ENCODE measurements at places on chromosomes 1 and 21. TPM values are rescaled to one million over a fixed set of nuclear protein-coding genes. Genes with fewer than 3 reads are reported as not detected.
A peak's percentile ranks its signal among the peaks of the same experiment; 100 is the strongest.

- DNase-seq, result no peak
Measured at GRCh38 chr1:33810571-33810970, 53.3 kb upstream of the HMGB4 start.

- DNase-seq, result no peak
Measured at GRCh38 chr1:63074321-63074720, 248.0 kb upstream of the FOXD3 start.

DNA sequence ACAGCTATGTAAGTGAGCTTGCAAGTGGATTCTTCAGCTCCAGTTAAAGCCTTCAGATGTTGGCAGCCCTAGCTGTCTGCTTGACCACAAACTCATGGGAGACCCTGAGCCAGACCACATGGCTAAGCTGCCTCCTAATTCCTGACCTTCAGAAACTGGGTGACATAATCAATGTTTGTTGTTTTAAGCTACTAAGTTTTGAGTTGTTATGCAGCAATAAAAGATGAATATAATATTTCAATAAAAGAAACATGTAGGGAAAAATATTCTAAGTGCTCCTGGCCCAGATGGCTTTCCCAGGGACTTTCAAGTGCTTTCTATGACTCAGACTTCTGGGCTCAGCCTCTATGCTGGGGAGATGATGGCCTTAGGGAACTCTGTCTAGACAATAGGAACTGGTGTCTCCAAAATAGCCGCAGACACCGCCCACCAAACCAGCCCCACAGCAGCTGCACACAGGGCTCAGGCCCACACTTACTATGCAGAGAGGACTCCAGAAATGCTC, 20.3 kb upstream of the AZIN2 start:
- DNase-seq, result peak; percentile 41

DNA sequence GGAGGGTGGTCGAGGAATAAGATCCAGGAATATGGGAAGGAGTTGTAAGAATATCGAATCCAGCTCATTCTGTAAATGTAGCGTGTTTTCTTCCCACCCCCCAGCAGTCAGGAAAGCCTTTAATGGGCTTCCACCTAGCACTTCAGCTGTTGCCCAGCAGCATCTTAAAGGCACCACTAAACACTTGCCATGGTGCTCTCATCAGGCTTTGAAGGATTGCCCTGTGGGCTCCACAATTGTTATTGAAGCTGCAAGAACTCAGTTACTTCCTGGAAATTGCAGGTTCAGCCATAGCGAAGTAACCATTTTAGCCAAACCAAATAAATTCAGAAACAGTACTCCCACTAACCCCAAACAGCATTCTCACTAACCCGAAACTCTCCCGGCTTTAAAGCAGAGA, 511.2 kb downstream of the PLPP3 start:
- DNase-seq, result no peak

DUSP23 gene
- 217 TPM for polyA plus RNA-seq
